ENCODE measurements at places on chromosomes 2 and 18.

GRCh38 chr18:55219059-55219458 is 259.8 kb upstream of the CCDC68 start:
- DNase-seq, result no peak

GRCh38 chr18:23105030-23105429 is 30.3 kb upstream of the CABLES1 start:
- DNase-seq, result no peak

DNA sequence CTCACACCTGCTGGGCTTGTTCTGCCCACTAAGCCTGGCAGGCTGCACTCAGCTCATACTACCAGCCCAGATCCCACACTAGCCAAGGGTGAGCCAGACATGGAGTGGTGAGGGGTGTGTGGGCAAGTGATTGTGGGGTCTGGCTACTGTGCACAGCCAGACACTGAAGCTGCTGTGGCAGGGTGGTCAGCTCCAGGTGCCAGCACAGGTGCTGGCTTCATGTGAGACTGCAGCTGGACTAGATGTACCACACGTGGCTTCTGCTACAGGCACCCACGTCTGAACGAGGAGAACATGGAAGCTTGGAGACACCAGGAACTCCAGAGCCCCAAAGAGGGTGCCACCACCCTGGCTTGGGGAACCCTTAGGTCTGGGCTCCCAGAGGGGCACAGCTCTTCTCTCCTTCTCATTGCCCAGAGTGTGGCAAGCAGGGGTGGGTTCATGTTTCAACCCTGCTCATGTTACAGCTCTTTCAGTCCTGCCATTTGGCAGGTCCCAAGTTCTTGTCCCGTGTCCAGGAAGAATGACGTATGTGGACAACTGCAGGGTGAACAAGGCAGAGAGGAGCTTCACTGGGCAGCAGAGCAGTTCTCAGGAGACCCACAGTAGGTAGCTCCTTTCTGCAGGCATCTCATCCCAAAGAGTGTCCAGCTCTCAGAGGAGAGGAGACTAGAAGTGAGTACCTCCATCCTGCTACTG is 1624.2 kb upstream of the TMEFF2 start:
- no peak for DNase-seq

DNA sequence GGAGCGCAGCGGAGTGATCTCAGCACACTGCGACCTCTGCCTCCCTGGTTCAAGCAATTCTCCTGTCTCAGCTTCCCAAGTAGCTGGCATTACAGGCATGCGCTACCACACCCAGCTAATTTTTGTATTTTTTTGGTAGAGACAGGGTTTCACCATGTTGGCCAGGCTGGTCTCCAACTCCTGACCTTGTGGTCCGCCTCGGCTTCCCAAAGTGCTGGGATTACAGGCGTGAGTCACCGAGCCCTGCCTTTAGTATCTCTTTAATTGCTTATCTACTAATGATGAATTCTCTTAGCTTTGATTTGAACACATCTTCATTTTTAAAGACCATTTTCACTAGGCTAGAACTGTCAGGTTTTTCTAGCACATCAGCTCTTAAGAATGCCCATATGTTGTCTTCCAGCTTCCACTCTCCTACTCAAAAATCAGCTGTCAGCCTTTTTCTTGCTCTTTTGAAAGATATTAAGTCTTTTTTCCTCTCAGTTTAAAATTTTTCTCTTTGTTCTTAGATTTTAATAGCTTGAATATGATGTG is 16.1 kb upstream of the MFSD2B start:
- DNase-seq, result no peak

DNA sequence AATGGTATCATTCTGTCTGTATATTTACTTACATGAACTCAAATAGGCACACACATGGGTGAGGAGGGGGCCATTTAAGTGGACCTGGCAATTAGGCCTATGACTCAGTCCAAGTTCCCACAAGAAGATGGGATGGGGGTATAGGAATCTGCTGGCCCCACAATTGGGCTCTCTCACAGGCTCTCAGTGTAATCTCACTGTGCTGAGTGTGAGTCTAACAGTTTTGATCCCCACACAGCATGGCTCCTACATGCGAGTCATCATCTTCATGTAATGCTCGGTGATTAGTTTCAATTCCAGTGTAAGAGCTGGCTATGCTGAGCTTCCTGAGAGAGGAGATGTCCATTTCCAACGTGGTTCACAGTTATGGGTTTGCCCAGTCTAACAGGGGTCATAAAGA is 114.0 kb downstream of the GATA6 start:
- no peak for DNase-seq

GRCh38 chr2:196233805-196234475 is 62.6 kb upstream of the STK17B start:
- DNase-seq, result no peak

DNA sequence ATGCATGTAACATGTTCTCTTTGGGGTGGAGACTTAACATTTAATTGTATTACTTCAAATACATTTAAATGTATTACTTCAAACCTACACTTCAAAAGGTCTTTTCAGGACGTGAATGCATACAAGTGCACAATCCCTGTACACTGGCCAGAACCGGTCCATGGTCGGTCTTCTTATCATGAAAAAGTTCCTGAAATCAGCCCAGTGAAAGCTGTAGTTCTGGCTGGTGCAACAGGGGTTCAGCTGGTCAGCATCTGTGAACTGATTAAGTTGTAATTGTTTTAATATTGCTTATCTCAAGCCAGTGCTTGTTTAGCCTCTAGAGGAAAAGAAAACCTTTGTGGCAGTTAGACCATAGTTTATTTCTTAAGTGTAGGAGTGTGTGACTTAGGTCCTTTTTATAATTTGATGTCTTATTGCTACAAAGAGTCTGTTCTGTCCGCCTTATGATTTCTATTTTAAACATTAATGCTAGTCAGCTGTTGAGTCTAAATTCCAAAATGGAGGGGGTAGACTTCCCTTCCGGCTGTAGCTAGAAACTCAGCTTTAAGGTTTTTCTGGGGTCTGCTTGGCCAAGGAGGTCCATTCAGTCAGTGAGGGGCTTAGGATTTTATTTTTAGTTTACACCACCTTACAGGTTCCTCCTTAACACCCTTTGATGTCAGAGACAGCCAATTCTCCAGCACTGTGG is 768 bp upstream of the CYBRD1 start:
- no peak for DNase-seq

GRCh38 chr2:44060990-44061389 is 65.2 kb upstream of the LRPPRC start:
- DNase-seq, result no peak

GRCh38 chr18:40708726-40709125 is 1246.3 kb upstream of the PIK3C3 start:
- DNase-seq, result no peak

GRCh38 chr2:183000846-183001245 is 37.4 kb downstream of the NCKAP1 start:
- no peak for DNase-seq

DNA sequence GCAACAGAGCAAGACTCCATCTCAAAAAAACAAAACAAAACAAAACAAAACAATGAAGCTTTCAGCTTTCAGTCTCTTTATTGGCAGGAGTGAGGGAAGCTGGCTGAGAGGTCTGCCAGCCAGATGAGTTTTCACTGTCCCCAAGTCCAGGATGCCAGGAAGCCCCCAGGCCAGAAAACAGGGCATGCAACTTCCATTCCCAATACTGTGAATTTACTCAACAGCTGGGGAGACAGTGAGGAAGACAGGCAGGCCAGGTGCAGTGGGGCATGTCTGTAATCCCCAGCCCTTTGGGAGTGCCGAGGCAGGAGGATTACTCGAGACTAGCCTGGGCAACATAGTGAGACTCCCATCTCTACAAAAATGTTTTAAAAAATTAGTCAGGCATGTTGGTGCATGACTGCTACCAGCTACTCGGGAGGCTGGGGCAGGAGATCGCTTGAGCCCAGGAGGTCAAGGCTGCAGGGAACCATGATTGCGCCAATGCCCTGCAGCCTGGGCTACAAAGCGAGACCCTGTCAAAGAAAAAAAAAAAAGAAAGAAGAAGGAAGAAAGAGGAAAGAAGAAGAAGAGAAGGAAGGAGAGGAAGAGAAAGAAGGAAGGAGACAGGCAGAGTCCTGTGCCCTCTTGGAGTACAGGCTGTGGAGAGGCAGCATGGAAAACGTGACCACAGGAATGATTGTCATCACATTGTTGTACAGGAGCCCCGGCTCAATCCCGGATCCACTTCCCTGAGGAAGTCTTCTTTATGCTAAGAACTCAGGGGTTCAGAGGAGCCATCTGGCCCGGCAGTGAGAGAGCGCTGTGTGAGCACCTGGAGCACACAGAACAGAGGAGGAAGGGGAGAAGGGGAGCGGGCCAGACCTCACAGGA is 29.2 kb upstream of the POMC start:
- DNase-seq, result no peak
